ENCODE measurements at places on chromosomes 1 and 21.
A peak's percentile ranks its signal among the peaks of the same experiment; 100 is the strongest.

DNA sequence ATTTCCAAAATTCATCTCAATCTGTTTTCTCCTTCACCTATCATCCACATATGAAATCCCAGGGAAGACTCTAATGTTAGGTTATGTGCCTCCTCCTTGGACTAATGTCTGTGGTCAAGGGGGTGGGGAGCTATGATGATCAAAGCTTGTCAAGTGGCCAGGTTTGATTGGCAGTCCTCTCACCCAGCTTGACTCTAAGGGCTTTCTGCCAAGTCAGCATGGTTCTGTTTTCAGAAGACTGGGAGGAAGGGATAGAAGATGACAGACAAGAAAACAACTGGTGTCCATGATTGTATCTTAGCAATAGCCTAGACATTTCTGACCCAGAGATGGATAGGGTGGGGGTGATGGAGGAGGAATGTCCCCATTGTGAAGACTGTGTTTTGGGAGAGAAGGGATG, 9.1 kb upstream of the THEM5 start:
- ATAC-seq = no peak

- no peak for ATAC-seq
These were observed 41.1 kb downstream of the UMODL1 start for GRCh38 chr21:42112238-42112637.

GRCh38 chr1:83075107-83075506, 923.8 kb downstream of the TTLL7 start:
- ATAC-seq = no peak

GRCh38 chr1:226523646-226524406, 24.7 kb upstream of the STUM start:
- no peak for ATAC-seq

- no peak for ATAC-seq
These were observed 2.2 kb upstream of the FOXD3 start for GRCh38 chr1:63320022-63320721.

- ATAC-seq = no peak
These were observed 29.0 kb upstream of the KHDRBS1 start for GRCh38 chr1:31984419-31985347.

DNA sequence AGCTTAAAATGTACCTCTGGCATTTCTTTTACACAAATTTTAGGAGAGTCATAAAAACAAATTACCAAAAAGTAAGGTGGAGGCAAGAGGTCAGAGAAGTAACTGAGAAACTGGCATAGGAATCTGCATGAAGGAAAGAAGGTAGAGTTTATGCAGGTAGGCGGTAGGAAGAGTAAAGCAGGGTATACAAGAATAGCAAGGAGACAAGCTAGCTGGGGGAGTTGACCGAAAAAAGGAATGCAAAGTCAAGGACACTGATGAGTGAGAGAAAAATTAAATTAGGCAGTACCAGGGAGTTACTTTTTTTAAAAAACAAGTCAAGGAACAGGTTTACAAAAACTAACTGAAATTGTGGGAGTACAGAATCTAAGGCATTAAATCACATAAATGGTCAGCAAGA, 56.0 kb downstream of the FOXJ3 start:
- ATAC-seq = no peak

DNA sequence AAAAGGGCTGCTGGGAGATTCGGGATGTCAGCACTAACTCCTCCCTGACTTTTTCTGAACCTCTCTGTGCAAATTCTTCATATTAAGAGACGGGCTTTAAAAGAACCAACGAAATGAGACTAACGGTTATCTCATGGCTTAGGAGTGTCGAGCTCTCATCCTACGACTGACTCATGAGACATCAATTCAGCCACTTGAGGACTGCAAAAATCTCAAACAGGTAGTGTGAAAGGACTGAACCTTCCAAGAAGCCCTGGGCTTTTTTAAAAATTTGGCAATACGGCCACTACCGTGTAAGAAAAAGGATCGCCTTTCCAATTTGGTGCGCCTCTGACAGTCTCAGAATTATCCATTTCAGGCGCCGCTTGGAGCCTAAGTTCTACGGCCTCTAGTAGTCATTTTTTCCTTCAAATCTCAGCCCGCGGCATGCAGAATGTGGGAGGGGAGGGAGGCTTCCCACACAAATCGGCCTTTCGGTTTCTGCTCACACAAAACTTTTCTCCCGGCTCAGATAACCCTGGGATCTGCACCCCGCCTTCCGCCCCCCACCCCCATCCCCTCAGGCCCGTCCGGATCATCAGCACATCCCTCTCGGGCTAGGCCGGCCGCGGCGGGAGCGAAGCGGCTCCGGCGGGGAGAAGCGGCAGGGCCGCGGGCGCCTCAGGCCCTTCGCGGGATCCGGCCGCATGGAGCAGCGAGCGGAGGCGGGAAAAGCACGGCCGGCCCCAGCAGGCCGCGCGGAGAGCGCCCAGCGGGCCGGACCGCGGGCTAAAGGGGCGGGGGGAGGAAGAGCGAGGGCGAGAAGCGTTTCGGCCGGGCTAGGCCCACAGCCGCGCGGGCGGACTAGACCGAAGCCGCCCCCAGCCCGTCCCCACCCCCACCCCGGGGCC, 618 bp downstream of the HNRNPR start:
- ATAC-seq = peak; percentile 13

DNA sequence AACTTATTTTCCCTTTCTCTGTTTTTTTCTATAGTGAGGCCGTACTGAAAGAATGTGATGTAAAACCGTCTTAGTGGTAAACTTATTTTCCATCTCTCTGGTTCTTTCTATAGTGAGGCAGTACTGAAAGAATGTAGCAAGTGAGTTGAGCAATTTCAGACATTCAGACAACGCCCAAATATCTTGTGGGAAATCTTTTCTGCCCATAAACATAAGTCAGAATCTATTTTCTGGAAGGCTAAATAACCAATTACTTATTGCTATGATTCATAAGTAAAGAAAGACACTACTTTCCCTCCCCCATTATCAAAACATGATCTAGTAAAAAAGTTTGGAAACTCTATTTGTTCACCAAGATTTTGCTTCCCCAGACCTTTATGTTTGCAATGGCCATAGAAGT, 18.8 kb upstream of the SCCPDH start:
- ATAC-seq = no peak

- ATAC-seq = peak; percentile 93
These were observed 12.4 kb downstream of the EPB41 start for GRCh38 chr1:28926629-28927265.

- ATAC-seq = no peak
These were observed 201.2 kb upstream of the PTGFR start for GRCh38 chr1:78289603-78290002.

GRCh38 chr1:8390707-8391106, 72.8 kb downstream of the SLC45A1 start:
- no peak for ATAC-seq

DNA sequence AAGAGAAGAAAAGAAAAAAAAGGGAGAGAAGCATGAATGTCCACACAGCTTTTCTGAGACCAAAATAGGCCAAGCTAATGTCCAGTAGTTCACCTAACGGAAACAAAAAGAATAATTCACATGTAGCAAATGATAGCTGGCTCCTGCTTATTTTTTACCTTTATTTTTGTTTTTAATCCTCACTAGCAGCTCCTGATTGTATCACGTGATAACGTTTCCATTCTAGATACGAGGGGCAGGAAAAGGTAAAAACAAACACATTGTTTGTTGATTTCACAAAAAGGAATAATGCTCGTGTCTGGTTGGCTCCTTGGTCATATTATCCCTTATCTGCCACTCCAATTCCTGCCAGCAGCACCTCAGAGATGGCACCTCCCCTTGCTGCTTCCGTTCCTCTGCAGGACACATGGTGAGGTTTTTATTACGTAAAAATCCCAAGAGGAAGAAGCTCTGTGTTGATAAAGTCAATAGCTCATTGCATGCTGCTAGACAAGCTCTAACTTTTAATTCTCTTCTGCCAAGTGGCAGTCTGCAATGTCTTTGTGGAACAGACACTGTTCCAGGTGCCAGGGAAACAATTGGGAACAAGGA, 201.7 kb downstream of the CRB1 start:
- no peak for ATAC-seq

- peak; percentile 22 for ATAC-seq
These were observed 332.5 kb downstream of the AMY1C start for GRCh38 chr1:104082221-104082620.

DNA sequence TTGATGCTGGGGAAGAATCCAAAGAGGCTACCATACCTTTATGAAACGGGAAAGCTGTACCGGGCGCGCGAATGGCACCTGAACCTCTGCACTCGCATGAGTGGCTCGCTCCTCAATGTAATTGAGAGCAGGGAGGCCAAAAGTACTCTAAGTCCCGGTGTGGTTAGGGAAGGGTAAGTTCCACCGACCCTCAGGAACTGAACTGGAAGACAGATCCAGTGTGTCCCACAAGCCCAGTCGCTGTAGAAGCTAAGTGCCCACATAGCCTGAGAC, 1.0 kb downstream of the GATAD2B start:
- ATAC-seq = no peak

DNA sequence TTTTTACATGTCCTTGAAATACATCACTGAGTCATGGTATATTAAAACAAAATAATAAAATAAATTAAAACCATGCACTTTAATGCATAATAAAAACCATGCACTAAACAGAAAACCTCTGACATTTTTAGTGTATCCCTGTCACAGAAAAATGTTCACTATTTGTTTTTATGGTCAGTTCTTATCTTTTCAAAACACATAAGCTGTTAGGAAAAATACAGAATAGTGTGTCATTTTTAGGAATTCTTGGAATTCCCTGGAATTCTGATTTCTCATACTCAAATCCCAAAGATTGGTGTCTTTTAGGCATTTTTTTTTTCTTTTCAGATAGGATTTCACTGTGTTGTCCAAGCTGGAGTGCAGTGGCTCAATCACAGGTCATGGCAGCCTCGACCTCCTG, 25.1 kb upstream of the TINAGL1 start:
- ATAC-seq = no peak

DNA sequence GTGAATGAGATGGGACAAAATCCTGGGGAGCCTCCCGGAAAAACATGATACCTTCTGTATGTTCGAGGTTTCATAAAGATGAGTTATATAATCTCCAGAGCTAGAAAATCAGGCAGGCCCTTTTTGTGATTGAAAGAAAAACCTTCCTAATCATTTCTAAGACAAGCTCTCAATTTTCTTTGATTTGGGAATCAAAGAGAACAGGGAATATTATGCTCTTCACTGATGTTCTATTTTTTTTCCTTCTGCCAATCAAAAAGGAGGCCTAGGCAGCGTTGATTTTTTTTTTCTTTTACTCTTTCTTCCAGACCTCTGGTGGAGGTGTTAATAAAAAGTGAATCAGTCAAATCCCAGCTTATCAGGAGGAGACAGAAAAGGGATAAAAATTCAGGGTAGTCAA, 34.5 kb downstream of the DIRAS3 start:
- no peak for ATAC-seq

DNA sequence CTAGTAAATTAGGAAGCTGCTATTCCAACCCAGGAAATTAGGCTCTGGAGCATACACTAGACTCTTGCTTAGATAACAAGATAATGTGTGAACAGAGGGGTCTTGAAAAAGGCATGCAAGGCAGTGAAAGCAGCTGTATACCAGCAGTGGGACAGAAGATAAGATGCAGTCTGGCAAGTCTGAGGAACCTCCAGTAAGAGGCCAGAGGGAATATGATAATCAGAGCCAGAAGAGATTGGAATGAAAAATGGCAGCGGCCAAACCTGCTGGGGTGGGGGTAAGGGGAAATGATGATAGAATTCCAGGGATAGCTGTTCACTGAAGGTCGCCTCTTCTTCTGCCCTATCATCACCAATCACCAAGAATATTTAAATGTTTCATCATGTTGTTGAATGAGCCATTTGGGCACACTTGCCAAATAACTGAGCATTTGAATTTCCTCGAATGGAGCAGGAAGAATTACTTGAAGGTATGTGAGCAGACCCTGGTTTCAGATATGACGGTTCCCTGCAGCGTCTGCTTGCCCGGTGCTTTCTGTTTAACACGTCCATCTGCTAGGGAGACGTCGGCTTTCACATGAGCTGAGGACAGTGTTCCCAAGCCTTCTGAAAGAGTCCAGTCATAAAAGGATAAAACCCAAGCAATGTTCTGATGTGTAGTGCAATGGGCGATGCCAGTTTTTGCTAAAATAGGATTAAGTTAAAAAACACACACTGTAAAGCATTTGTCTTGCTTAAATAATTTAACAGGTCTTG, 173.3 kb downstream of the RWDD3 start:
- no peak for ATAC-seq

- no peak for ATAC-seq
These were observed 845.6 kb downstream of the ADGRL2 start for GRCh38 chr1:82646336-82646735.

GRCh38 chr1:40929155-40929554, 50.3 kb upstream of the CTPS1 start:
- ATAC-seq = no peak

DNA sequence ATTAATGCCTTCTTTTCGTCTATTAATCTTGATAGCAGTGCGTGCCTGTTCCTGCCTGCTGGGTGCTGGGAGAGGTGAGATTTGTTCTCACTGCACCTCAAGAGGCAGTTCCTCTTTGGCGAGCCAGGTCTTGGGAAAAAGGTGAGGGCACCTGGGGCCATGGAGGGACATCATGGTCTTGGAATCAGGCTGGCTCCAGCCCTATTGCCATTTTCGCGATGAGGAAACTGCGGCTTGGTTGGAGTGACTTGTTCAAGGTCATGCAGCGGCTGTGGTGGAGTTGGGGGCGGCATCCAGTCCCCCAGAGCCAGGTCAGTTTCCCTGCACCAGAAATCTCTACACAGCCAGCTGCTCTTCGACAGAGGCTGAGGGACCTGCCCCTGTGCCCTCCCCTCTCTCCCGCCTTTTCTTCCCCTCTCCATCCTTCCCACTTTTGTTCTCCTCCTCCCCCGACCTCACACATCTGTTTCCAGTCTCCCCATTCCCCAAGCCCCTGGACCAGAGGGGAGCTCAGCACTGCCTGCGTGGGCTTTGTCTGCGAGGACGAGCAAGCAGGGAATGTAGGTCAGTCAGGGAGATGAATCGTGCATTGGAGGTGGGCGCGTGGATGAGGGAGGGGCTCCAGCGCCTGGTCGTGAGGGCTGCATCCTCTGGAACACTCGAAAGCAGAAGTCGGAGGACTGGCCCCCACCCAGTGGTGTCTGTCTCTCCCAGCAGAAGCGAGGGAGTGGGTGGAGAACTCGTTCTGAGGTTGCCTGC, 135.1 kb downstream of the ACTL8 start:
- ATAC-seq = no peak

- ATAC-seq = no peak
These were observed 27.5 kb upstream of the KDM4A start for GRCh38 chr1:43622471-43622870.

DNA sequence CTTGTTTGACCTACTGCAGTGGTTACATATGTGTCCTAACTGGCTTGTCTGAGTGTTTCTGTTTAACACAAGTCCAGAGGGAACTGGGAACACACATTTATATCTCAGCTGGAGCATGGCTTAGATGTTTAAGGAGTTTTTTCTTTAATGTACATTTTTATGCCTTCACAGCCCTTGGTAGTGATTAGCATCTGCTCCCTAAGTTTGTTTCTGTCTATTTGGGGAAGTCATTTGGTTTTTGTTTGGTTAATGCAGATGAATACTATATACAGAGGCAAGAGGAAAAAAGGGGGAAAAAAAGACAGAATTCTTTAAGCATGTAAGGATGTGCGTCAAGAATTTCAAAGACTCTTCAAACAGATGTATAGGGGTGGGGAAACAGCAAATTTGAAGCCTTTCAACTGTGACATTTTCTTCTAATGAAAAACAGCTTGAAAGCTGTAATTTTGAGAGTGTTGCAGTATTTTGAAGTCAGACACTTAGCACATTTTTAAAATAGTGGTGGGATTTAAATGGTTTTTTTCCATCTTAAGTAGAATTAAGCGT, 15.4 kb downstream of the MACO1 start:
- no peak for ATAC-seq
